T follicular helper cell (primary cell): ENCODE measurements at places on chromosomes 13 and 19.

DNA sequence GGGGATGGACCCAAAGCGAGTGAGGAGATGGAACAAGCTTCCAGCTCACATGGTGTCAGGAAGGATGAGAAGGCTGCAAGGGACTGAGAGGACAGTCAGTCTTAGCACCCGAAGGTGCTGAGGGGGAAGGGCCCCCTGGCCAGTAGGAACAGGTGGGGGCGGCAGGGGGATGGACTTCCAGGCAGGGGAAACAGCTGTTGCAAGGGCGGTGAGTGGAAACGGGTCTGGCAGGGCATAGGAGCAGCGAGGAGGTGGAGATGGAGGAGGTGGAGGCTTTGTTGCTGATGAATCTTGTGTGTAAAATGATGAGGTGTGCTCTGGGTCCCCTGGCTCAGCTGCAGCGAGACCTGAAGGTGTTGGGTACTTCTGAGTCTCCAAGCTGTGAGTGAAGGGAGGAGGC, 1.2 kb downstream of the MAP1S start:
- no peak for DNase-seq

DNA sequence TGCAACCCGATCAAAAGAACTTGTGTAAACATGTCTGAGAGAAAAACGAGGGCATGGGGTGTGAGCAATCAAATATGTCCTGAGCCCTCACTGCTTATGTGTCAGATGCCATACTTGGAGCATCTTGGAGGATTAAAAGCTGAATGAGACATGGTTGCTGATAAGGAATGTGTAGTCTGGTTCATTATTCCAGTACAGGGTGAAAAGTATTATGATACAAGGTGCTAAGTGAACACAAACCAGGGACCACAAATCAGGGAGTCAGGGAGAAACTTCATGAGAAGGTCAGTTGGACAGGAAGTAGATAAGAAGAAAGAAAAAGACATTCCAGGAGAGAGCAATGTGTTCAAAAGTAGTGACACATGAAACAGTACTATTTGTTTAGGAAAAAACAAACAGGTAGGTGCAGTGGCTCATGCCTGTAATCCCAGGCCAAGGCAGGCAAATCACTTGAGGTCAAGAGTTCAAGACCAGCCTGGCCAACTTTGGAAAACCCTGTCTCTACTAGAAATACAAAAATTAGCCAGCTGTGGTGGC, 2.0 kb upstream of the RCBTB1 start:
- DNase-seq, result no peak

- DNase-seq, result no peak
These were observed 3.5 kb downstream of the SSBP4 start for GRCh38 chr19:18422530-18423191.

GRCh38 chr19:34259367-34260095, 5.2 kb downstream of the GARRE1 start:
- no peak for DNase-seq

DNA sequence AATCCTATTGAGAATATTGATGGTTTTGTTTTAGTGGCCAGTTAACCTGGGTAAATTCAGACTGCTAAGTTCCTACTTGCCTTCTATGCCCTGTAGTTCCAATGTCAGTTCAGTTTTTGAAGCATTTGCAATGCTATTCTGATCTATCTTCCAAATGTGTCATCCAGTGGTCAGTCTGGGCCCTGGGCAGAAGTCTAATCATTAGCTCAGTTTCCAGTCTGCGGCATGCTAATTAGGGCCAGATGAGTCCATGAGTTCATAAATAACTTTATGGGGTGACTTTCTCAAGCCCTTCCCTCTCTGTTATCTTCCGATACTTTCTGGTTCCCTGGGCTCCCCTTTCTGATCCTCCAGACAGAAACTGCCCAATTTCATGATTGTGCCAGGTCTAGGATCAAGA, 32.7 kb downstream of the FAM187B start:
- no peak for DNase-seq

GRCh38 chr19:55535173-55535964, 1.6 kb downstream of the SBK2 start:
- no peak for DNase-seq

DNA sequence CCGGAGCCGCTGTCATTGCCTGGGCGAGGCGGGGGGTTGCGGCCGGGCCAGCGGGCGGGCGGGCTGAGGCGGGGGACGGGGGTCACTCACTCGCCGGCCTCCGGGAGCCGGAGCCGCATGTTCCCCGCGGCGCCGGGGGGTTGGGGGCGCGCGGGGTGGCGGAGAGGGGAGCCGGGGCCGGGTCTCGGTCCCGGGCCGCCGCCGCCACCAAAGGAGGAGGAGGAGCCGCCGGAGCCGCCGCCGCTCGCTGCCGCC, 149 bp downstream of the MED26 start:
- no peak for DNase-seq

- no peak for DNase-seq
These were observed 1399.2 kb upstream of the ATXN8OS start for GRCh38 chr13:68708336-68708908.

DNA sequence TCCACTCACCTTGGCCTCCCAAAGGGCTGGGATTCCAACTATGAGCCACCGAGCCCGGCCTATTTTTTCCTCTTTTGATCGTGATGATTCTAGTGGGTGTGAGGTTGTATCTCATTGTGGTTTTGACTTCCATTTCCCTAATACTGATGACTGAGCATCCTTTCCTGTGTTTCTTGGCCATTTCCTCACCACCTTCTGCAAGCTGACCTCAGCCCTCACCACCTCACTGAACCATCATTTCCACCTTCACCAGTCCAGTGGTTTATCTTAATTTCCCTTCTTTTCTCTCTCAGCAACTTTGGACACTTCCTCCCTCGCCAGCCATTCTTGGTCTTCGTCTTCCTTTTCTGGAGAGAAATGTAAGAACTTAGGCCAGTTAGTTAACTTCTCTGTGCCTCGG, 13.0 kb upstream of the BICRA start:
- DNase-seq, result no peak

DNA sequence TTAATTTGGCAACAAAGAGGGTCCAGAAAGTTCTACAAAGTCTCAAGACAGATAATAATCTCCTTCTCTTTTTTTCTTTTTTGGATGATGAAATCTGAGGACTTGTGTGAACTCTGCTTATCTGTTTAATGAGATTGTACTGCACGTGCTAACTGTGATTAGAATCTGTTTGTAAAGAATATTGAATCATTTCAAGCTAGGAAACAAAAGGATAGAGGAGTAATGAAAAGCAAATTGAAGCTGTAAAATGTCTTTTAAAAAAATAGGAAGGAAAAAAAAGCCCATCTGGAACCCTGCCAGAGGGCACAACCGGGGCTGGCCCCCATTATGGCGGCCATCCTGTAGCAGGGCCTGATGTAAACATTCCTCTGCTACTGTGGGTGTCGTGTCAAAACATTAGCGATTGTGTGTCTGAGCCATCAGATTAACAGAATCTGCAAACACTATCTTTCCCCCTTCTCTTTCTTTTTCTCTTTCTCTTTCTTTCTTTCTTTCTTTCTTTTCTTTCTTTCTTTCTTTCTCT, 83.0 kb downstream of the FLT1 start:
- DNase-seq, result no peak

- DNase-seq, result no peak
These were observed 6.2 kb downstream of the ZNF444 start for GRCh38 chr19:56147307-56147706.

- DNase-seq, result no peak
These were observed 169.5 kb downstream of the NUFIP1 start for GRCh38 chr13:44819772-44820171.

GRCh38 chr13:21137696-21138095, 38.7 kb downstream of the SKA3 start:
- no peak for DNase-seq

- peak; percentile 72 for DNase-seq
These were observed 7.6 kb downstream of the EGLN2 start for GRCh38 chr19:40806423-40807146.

DNA sequence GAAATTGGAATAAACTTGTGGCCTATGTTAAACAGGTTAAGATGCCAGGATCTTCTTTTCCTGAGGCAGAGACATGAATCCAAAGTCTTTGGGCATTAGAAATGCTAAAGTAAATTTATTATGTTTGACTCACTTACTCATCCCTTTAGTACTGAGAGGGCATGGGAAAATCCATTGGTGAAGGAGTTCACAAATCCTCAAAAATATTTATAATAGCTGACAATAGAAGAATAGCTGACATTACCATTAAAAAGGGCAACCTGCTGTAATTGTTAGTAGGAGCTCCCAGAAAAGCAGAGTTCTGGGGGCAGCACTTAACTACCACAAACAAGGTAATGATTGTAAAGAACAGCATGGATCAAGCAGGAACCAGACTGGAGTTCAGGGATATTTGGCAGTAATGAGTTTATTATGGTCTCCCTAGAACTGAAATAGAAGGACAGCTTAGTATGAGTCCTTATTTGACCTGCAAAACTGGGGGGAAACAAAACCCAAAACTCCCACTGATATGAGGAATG, 285.8 kb upstream of the KLHL1 start:
- DNase-seq, result no peak

GRCh38 chr19:33064458-33064791, 263 bp downstream of the RHPN2 start:
- DNase-seq, result no peak

DNA sequence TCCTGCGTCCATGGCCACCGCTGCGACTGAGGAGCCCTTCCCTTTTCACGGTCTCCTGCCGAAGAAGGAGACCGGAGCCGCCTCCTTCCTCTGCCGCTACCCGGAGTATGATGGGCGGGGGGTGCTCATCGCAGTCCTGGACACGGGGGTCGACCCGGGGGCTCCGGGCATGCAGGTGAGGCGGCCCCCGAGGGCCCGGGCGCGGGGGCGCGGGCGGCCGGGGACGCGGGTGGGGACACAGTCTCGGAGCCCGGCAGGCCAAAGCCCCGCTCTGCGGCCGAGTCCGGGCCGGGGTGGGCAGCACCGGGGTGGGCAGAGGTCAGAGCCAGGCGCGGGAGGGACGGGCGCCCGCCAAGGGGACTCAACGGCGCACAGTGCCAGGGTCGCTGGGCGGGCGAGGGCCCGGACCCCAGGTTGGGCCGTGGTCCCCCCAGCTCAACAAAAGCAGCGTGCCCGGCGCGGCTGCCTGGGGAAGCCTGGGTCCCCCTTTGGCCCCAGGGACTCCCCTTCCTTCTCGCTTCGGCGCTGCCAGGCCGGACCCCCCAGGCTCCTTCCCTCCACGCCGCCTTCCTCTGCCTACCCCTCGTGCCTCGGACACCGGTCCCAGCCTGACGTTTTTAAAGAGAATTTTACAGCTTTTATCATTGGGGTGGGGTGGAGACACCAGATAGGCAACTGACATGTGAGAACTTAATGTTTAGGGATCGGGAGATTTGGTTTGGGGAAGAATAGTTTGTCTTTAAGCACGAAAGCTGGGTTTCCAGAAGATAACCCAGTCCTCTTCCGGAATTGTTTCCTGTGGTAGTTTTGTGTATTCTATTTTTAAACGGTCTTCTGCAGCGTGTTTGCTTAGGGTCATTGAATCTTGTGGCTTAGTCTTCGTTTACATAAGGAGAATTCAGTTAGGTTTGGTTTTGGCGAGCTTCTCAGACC, 509 bp downstream of the TPP2 start:
- DNase-seq, result no peak

GRCh38 chr19:51821456-51821855, 26.5 kb downstream of the FPR3 start:
- DNase-seq, result no peak

GRCh38 chr13:104310861-104311260, 1244.6 kb upstream of the SLC10A2 start:
- DNase-seq, result no peak

DNA sequence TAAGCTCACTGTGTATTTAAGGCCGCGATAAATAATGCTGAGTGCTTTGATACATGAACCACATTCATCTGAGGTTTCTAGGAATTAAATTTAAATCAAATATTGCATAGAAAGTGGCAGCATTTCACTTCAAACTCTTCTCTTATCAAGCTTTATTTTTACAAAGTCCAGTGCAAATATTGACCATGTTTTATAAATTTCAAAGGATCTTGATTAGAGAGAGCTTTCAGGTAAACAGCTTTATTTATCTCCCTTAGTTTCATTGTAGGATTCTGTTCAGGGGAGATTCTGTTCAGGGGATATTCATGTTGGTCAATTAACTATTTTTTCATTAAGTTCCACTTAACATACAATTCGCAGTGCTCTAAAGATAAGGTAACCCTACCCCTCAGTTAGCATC, 249.7 kb upstream of the IRS2 start:
- no peak for DNase-seq

GRCh38 chr13:50585674-50586413, 257.6 kb downstream of the DLEU7 start:
- DNase-seq, result no peak

- no peak for DNase-seq
These were observed 83.5 kb downstream of the SLITRK1 start for GRCh38 chr13:83798731-83799130.

DNA sequence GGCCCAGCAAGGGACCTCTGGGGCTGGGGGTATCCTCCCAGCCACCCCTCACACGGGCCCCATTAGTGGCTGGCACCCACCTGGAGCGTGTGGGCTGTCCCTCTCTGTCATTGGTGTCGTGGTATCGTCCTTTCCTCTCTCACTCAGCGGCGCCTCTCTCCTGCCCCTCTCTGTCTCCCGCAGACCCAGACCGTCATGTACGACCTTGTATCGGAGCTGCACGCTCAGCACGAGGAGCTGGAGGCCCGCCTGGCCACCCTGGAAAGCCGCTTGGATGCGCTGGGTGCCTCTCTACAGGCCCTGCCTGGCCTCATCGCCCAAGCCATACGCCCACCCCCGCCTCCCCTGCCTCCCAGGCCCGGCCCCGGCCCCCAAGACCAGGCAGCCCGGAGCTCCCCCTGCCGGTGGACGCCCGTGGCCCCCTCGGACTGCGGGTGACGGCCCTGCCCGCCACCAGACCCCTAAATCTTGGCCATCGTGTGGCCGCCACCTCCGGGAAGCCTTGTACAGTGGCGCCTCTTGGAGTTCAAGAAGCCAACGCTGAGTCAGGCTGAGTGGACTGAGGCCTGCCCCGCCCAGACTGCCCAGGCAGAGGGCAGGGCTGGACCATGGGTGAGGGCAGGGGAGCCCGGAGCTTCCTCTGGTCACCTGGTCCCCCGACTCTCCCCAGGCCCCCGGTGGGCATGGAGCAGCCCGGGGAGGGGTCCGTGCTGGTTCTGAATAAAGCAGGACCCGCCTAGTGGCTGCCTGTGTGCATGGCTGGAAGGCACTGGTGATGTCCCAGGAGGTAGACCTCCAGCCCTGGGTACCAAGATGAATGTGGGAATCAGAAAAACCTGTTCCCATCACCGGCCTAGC, 9.8 kb upstream of the ARRDC2 start:
- no peak for DNase-seq

GRCh38 chr13:58452123-58452623, 820.6 kb downstream of the PCDH17 start:
- no peak for DNase-seq

DNA sequence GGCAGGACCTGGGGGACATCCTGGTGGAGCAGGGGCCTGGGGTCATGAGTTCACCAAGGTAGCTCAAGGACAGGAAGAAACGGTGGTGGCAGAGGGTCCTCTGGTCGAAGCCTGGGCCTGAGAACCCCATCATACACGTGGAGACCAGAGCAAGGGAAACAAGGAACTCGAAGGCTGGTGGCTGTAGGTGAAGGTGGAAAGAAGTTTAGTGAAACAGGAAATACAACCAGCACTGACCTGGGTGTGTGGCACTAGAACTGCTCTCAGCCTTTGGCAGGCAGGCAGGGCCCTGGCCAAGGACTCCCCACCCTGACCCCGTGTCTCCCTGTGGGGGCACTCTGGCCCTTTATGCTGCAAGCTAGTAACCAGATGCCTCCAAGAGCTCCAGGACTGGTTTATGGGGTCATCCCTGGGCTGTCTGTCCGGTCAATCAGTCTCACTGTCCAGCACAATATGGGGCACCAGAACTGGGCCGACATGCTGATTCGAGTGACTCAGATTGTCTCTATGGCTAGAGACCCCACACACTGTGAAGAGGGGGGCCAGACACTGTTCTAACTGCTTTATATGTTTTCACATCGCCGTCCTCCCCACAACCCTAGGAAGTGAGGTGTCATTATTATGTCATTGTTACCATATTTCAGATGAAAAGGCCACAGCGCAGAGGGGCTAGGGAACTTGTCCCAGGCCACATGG, 3.8 kb downstream of the COX6B2 start:
- no peak for DNase-seq
